ENCODE measurements at places on chromosomes 2 and 18.

DNA sequence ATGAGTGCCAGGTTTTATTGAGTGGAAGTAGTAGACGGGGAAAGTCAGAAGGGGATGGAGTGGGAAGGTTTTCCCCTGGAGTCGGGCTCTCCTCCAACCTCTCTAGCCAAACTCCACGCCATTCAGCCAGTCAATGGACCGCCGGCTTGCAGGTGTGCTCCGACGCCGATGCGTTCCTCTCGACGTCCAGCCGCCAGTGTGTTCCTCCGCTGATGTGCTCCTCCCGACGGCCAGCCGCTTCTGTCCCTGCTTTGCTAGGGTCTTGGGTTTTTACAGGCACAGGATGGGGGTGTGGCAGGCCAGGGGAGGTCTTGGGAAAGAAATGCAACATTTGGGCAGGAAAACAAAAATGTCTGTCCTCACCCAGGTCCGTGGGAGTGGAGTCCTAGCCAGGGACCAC is 94.3 kb upstream of the TEX51 start:
- no peak for DNase-seq

DNA sequence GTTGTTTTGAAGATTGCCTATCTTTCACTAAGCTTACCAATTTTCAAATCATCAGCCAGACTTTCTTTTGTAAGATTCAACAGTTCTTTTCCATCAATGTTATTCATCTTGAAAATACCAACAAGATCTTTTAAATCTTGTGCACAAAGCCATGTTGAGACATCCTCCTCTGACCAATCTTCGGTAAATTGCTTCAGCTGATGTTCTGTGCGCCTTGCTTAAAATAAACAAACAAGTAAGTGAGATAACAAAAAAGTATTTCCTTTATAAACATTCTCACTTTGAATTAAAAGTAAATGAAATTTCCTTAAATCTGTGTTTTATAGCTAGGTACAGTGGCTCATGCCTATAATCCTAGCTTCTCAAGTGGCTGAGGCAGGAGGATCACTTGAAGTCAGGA is 30.3 kb downstream of the WDSUB1 start:
- DNase-seq: no peak

- DNase-seq: no peak
Observed at GRCh38 chr2:209322041-209322440, 101.8 kb upstream of the MAP2 start.

- DNase-seq: no peak
Observed at GRCh38 chr18:38241736-38242135, 676.1 kb upstream of the CELF4 start.

DNA sequence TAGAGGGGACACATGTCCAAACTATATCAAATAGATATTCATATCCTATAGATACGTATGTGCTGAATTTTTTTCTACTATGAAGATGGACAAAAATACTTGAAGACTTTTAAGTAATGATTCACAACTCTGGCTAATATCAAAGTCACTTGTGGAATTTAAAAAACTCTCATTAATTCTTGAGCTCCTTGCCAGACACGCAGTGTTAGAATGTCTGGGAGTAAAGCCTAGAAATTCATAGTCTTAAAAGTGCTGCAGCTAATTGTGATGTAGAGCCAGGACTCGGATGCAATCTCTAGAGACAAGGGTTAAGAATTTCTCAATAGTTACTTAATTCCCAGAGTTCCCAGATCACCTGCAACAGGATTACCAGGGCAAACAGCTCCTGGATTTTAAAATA is 107.4 kb downstream of the ARL6IP6 start:
- DNase-seq: no peak

DNA sequence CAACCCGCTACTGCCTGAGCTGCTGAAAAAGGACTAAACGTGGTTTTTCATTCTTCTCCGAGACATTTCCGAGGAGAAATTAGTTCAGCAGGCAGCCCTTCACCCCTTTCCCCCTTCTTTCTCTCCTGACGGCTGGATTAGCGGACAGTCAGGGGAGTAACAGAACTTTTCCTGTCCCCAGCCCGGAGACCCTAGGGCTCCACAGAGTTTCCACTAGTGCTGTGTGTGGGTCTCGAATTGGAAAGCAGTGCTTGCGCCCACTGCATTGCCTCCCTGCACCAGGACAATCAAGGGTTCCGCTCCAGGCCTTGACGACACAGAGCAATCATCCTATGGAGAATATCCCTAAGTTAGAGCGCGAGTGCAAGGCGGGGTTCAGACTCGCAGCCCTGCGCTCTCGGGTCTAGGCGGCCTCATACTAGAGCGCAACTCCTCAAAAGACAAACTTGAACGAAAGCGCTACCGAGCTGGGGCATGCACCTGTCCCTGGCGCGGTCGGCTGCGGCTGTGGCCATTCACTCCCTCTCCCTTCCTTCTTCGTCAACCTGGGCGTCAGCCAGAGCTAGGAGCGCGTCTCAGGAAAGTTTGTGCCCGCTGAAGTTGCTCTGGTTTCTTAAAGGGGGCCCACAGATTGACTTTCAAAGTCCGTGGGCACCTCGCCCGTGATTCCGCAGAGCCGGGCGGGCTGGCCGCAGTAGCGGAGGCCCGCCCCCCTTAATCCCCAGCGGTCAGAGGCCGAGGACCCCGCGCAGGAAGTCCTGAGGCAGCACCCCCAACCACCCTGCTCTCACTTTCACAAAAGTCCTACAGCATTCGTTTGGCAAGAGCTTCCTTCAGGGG is 801 bp downstream of the OSR1 start:
- no peak for DNase-seq

DNA sequence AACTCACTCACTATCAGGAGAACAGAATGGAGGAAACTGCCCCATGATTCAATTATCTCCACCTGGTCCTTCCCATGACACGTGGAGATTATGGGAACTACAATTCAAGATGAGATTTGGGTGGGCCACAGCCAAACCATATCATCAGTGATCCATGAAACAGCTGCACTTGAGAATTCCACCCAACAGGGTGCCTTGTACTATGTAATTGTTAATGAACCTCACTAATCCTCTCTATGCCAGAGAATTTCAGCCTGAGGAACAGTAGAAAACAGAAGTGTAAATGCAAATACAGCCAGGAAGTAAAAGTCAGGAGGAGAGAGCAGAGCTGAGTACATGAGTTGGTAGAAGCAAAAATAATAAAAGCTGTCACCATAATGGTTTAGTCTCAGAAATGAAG is 261.4 kb downstream of the EPHA4 start:
- no peak for DNase-seq

GRCh38 chr2:21234464-21235120 is 110.8 kb downstream of the TDRD15 start:
- DNase-seq: no peak

- no peak for DNase-seq
Observed at GRCh38 chr18:49617329-49617695, 55.5 kb downstream of the LIPG start.

DNA sequence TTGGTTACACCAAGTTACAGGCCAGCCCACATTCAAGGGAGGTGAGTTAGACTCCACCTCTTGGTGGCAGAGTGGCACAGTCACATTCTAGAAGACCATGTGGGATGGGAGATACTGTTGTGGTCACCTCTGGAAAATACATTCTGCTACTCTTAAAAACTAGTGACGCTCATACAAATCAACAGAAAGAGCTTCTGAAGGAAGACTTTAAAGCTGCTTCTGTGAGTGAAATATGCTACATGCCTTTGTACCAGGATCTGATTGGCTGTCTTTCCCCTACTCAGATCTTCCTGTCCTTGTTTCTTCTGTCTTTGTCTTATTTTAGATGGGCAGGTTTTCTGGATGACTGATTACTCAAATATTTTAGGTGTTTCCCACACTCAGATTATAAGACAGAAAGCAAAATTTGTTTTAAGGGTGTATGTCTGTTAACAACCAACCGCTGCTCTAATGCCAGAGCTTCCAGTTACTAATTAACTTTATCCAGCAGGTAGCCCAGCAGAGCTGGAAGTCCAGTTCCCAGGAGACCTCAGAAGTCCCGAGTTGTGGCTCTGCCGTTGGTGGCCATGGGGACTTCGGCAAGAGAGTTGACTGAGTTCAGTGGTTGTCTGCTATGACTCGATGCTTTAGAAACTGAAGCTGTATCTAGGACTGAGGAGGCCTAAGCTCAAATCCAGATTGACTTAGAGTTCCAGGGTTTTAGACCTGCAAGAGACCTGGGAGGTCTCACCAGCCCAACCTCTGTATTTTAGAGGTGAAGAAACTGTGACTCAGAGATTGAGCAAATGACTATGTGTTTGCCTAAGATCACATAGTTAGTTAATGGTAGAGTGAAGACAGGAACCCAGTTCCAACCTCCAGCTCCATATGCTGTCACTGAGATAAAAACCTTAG is 7.4 kb downstream of the IL1R2 start:
- no peak for DNase-seq

DNA sequence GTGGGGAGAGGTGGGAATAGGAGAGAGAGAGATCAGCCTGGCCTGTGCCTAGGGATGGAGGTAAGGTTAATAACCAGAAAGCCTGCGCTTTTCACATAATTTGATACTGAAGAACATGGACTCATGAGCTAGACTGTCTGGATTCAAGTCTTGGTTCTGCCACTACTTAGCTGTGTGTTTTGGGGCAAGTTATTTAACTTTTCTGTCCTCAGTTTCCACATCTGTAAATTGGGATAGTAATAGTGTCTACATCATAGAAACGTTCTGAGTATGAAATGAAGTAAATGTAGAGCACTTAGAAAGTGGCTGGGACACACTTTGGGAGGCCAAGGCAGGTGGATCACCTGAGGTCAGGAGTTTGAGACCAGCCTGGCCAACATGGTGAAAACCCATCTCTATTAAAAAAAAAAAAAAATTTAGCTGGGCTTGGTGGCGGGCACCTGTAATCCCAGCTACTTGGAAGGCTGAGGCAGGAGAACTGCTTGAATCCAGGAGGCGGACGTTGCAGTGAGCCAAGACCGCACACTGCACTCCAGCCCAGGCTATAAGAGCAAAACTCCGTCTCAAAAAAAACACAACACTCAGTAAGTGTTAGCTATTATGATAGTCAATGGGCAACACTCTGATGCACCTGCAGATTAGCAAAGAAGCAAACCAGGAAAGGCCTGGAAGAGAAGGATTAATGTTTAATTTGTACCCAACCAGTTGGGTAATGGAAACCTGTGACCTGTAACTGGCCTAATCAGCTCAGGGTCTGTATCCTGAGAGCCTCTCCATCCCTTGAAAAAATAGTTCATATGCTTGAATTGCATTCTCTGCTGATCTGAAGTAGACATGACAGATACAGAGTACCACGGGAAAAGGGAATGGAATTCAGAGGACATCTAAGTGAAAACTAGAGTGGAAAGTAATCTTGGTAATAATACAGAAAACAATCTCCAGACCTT is 6.8 kb downstream of the GALM start:
- no peak for DNase-seq

All from caudate nucleus (tissue), 63 donors.